ENCODE measurements at places on chromosomes 2 and 18.

- DNase-seq: no peak
Measured at GRCh38 chr18:71209944-71210343, 921.1 kb downstream of the SOCS6 start.

- no peak for DNase-seq
Measured at GRCh38 chr2:159117658-159118057, 149.2 kb downstream of the TANC1 start.

DNA sequence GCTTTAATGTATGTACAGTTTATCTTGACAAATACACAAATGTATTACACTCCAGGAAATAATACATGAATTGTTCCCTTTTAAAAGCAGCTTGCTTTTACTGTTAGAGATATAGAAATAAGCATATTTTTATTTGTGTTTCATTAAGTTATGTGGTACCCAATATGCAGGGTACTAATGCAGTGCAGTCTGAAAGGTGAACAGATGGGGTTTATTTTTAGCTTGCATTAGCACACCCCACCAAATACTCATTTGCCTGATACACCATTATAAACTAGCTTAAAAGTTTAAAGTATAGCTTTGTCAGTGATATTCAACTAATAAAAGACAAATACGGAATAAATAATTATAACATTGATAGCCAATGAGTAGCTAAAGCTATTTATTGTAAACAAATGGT lies 394.7 kb upstream of the ZNF804A start:
- DNase-seq: no peak

- DNase-seq: no peak
Measured at GRCh38 chr2:152594022-152594766, 123.1 kb downstream of the PRPF40A start.

- DNase-seq: no peak
Measured at GRCh38 chr2:241505086-241505780, 3.2 kb downstream of the STK25 start.

GRCh38 chr18:3612315-3612714 lies 162.3 kb downstream of the TGIF1 start:
- no peak for DNase-seq

DNA sequence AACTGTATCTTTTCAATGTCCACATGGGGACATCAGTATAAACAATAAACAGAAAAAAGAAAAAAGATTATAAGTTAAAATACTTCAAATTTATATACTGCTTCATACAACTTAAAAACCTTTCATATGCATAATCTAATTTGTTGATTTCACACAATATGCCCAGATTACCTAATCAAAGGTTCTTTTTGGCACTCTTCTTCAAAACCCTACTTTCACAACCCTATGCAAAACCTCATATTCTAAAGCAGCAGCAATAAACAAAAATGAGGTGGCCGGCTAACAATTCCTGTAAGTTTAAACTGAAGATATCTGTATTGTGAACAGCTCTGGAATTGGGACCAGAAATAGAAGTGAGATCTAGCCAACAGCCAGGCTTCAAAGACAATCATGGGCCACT lies 28.6 kb downstream of the STK17B start:
- DNase-seq: no peak

- no peak for DNase-seq
Measured at GRCh38 chr2:166695154-166695553, 193.1 kb upstream of the XIRP2 start.

DNA sequence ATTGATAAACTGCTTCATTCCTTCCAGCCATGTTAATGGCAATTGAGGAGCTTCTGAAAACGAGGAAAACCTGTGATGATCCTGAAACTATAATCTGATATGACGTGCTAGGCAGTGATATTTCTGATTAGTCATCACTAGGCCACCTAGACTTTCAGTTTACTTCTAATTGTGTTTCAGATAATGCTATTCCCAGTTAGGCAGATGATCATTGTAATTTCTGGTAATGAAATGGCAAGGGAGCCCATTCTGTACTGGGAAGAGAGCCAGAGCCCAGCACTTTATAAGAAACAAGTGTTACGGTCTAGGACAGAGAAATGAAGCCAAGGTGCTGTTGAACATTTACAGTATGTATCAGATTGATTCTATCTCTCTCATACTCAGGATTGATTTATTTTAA lies 106.2 kb downstream of the CPO start:
- DNase-seq: no peak

- no peak for DNase-seq
Measured at GRCh38 chr2:27707462-27708256, 44.0 kb downstream of the SLC4A1AP start.

- DNase-seq: no peak
Measured at GRCh38 chr18:46891742-46892214, 25.5 kb downstream of the PIAS2 start.

GRCh38 chr2:6310256-6311215 lies 555.2 kb downstream of the CMPK2 start:
- DNase-seq: peak; percentile 48

GRCh38 chr2:66430505-66431273 lies 4.2 kb upstream of the MEIS1 start:
- DNase-seq: no peak

- DNase-seq: no peak
Measured at GRCh38 chr18:30545393-30545792, 497.1 kb downstream of the DSC3 start.

DNA sequence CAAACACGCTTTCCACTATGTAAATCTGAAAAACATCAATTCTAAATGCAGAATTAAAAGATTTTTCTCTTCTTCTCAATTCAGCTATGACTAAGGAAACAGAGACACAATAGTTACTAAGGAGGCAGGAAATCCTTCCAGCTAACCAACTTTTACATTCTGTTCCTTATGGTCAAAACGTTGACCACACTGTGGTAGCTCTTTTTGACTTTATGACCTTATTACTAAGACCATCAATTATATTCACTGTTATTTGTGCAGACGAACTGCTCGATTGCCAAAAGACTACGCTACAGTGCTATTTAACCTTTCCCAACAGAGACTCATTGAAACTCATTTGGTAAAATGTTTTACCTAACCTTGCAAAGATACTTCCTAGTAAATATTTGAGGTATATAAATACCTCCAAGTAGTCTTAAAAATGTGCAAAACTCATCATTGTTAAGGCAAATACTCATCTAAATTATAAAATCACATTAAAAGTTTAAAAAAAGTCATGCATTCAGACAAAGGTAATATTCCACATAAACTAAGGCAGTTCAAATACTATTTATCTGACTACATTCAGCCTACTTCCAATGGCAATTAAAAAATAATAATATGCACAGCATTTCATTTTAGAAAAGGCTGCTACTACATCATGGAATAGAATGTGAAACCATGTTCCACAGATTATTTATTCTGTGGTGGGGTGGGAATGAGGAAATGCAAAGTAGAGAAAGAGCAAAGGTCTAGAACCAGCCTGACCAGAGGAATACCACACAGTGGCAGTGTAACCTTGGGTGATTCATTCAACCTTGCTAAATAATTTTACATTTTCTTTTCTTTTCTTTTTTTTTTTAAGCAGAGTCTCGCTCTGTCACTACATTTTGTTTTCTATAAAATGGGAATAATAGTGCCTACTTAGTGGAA lies 139.9 kb downstream of the THADA start:
- DNase-seq: no peak

- DNase-seq: no peak
Measured at GRCh38 chr2:26754972-26755670, 9.0 kb upstream of the SLC35F6 start.

DNA sequence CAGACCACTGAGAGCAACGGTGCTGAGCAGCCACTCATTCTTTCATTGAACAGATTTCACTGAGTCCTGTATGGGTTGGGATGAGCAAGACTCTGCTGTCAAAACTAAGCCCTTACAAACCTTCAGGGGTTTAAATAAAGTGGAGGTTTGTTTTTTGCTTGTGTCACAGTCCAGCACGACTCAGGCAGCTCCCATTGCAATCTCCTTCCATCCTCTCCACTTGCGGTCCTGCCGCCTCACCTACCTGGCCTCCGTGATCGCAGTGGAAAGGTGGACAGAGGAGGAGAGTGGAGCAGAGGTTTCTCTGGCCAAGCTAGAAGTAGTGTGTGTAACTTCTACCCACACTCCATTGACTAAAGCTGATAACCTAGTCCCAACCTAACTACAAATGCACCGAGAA lies 332.2 kb downstream of the ZNF516 start:
- no peak for DNase-seq

- no peak for DNase-seq
Measured at GRCh38 chr2:117774716-117775115, 39.8 kb upstream of the DDX18 start.

DNA sequence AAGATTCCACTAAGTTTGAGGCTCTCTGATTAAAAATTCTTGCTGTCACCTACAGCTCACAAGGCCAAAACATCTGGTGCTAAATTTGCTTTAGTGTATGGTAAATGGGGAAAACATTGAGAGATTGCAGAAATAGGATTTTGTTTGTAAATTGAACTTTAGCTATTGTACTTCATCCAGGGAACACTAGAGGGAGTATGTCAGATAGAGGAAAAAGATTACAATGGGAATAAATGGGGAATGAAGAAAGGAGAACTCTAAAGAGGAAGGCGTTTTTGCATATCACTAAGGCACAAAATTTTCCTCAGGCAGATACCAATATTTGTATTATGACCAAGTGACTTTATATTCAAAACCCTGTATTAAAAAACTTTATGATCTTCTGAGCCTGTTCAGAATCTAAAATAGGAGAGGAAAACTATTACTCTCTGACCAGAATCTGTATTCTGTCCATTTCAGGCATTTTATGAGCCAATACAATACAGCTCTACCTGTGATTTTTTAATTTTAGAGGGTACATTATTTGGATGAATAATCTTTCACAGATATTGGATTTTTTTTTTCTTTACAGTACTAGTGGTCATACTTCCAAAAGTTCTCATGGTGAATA lies 52.3 kb upstream of the ITGB6 start:
- no peak for DNase-seq

GRCh38 chr2:19362755-19363473 lies 4.5 kb upstream of the OSR1 start:
- peak; percentile 89 for DNase-seq

- no peak for DNase-seq
Measured at GRCh38 chr2:222615320-222615719, 40.6 kb downstream of the FARSB start.

DNA sequence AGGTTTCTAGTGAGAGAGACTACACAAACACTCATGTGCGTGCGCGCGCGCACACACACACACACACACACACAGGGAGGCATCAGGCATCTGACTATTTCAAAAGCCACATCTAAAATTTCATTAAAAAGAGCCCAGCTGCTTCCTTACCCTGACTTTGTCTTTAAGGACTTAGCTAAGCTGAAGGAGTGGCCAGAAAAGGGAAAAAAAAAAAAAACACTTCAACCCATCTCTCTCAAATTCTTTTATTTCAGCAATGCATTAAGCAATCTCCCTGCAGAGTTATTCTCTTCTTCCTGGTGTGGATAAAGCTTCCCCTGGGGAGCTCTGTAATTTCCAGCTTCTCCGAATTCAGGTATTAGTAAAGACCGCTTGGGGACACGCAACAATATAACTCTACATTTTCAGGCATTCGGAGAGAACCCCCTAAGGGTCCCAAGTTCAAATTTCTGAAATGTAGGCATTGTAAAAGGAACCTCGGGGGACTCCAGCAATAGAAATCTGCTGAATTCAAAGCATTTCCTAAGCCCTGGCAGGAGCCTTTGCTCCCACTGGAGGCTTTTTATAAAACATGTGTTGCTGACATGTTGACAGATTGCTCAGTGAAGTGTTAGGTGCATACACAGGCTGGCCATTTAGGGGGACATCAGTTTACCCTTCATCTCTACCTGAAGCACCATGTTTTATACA lies 67.0 kb downstream of the ZNF521 start:
- no peak for DNase-seq

DNA sequence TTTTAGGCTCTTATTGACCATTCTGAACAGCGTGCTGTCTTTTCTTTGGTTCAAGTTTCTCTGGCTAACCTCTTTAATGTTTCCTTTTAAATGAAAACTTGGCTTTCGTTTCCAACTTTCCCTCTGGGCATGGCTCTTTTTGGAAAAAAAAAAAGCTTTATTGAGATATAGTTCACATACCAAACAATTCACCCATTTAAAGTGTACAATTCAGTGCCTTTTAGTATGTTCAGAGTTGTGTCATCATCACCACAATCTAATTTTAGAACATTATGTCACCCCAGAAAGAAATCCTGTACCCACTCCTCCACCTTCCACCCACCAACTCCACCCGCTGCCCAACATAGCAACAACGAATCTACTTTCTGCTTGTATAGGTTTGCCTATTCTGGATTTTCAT lies 322.4 kb downstream of the ADCYAP1 start:
- DNase-seq: no peak

- DNase-seq: no peak
Measured at GRCh38 chr2:30505500-30506180, 58.6 kb downstream of the LCLAT1 start.

DNA sequence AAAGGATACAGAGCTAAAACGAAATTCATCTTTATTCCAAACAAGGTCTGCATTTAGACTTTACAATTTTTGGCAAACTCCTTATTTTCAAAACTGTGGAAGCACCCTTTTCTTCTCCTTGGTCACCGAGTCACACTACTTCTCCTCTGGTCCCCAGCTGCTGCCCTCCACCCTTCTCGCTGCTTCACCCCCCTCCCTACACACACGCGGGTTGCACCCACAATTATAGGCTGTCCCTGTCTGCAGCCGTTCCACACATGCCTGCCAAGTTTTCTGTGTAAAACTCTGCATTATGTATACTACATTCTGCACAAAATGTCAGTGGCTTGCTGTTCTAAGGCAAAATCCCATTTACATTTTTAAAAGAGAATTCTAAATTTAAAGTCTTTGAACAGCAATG lies 63.5 kb downstream of the PTPN2 start:
- no peak for DNase-seq

DNA sequence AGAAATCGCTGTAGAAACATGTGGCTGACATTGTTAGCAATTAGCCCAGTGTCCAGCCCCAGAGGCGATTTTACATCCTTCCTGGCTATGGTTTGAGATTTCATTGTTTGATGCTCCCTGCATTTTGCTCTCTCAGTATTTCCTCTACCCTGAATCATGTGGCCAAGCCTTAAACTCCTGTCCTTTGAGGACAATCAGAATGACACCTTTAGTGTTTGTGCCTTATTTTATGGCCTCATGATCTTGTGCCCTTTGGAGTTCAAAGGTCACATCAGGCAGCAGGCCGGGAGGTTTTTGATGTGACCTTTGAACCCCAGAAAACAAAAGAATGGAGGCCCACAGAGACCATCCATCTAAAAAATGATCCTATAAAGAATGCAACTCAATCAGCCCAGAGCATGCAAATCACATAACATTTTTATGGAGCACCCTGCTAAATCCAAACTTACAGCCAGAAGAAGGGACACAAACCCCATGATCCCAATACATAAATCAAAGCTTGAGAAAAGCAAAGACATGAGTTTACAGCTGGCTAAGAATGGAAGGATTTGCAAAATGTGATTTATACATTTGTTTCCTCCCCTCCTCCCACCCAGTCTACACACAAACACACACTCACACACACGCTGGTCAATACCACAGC lies 52.5 kb downstream of the FECH start:
- peak; percentile 82 for DNase-seq

Measured in renal pelvis (tissue), 12 donors.